ENCODE measurements at places on chromosomes 4 and X.

DNA sequence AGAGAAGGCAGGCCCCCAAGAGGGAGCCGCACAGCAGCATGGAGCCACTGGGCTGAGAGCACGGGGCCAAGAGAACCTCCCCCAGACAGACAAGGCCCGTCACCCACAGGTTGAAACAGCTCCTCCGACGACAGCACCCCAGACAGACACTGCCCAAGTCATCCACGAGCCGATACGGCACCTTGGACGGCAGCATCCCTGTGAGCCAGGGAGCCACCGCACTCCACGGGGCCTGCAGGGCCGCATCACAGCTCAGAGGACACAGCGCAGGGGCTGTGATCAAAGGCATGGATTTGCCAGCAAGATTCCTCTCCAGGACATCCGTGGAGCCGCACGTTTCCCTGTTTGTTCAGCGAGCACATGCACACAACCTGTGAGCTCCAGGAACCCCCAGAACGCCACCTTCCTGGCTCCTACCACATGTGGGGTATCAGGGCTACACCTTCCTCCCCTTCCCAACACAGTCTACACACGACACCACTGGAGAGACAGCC, 3.9 kb downstream of the CTBP1 start:
- no peak for DNase-seq

GRCh38 chrX:15988661-15989603, 134.3 kb upstream of the AP1S2 start:
- DNase-seq, result no peak

DNA sequence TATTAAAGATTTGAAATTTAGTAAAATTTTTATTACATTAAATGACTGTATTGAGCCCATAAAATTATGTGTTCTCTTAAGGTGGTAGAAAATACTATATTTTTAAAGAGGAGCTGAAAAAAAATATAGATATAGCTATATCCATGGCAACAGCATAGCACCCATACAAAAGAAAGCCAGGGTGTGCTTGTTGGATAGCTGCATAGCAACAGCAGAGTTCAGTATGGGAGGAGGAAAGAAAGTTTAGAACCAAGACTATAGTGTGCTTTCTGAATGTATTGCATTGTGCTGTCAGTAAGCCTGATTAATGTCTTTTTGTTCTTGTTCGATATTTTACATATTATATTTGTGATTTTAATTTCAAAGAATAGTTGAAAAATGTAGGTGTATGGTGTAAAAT, 78.4 kb downstream of the GRID2 start:
- DNase-seq, result no peak

- DNase-seq, result no peak
Measured at GRCh38 chr4:167084321-167084720, 150.0 kb downstream of the SPOCK3 start.
